Naive thymus-derived CD8-positive, alpha-beta T cell (primary cell): ENCODE measurements at places on chromosomes 4 and X.

GRCh38 chrX:106302304-106302703, 134.2 kb downstream of the PWWP3B start:
- no peak for DNase-seq

GRCh38 chr4:101158134-101158482, 189.2 kb downstream of the PPP3CA start:
- DNase-seq, result no peak

- no peak for DNase-seq
Measured at GRCh38 chr4:20430259-20430941, 178.7 kb downstream of the SLIT2 start.

DNA sequence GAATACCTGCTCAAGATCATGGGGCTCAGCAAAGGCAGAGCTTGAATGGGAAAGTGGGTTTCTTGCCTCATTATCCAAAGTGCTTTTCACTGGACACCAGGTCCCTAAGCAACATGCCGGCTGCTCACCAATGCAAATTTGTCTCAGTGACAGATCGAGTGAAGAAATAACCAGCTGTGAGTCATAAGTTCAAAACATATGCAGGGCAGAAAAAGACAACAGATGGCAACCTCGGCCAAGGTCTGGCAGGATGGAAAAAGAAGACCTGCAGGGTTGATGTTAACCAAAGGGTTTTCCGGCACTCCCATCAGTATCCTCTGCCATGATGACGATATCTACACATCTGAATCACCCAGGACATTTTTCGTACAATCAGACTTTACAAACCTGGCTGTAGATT, 124.1 kb downstream of the AFAP1 start:
- no peak for DNase-seq

- DNase-seq, result no peak
Measured at GRCh38 chr4:174674305-174674840, 152.1 kb upstream of the HPGD start.

- no peak for DNase-seq
Measured at GRCh38 chrX:43469391-43470054, 186.6 kb upstream of the MAOA start.

DNA sequence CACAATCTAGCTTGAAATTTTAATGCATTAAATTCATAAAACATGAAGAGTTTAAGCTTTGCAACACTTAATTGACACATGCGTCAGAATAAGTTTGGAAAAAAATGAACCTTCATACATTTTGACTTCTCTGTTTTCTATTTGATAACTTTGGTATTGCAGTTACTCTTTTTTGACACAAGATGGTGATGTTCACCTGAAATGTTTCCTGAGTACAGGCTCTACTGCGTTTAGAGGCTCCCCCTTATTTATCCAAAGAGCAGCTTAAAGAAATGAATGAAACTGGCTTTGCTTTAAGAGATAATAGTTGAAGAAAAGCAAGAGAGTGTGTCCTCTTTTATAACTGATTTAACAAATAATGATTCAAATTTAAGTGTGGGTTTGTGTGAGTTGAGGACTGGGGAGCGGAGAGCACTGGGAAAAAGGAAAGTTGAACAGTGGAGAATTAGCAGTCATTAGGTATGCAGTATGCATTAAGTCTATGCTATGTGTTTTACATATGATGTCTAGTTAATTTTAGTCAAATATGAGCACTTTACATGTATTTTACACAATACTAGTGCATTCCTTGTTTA, 180.6 kb upstream of the NUDT6 start:
- DNase-seq, result no peak

- DNase-seq, result no peak
Measured at GRCh38 chr4:69518538-69519198, 23.0 kb upstream of the UGT2B4 start.

DNA sequence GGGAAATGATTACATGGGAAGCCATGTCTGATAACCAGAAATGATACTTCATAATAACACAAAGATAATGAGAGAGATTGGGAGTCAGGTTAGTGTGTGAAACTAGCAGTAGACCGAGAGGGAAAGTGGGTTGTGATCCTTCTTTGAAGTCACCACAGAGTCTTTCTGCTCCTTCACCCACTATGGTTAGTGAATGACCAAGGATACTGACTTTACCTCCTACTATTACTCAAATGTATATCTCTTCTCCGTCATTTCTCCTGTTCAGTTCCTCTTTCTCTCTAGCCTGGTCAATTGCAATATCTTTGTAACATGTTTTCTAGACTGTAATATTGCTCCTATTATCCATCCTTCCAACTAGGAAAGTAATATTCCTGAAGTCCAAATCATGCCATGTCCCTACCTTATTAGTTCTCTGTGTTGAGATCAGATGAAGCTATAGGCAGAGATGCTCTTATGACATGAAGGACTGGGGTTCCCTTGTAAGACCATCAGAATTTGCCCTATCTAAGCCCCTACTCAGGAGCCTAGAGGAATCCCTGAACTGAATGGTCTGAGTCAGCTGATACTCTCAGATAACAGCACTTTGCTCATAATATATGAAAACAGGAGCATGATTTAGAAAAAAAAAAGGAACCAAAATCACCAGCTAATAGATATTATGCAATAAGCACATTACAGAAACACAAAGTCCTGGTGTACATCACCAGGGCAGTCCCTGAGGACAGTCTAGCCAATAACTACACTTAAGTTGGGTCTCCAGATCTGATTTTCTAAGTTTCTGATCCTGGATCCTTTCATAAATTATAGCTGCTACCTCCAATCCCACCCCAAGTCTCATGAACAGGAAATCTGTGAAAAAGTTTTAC, 81.2 kb downstream of the SHROOM3 start:
- DNase-seq, result no peak

GRCh38 chr4:153075836-153076518, 128.3 kb upstream of the TRIM2 start:
- no peak for DNase-seq

DNA sequence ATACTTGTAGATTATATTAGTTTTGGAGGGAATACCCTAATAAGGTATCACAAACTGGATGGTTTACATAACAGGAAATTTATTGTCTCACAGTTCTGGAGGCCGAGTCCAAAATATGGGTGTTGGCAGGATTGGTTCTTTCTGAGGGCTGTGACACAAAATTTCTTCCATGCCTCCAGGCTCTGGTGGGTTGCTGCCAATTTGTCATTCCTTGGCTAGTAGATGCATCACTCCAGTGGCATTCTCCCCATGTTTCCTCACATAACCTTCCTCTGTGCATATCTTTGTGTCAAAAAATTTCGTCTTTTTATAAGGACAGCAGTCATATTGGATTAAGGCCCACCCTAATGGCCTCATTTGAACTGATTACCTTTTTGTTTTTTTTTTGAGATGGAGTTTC, 49.3 kb downstream of the APELA start:
- no peak for DNase-seq

DNA sequence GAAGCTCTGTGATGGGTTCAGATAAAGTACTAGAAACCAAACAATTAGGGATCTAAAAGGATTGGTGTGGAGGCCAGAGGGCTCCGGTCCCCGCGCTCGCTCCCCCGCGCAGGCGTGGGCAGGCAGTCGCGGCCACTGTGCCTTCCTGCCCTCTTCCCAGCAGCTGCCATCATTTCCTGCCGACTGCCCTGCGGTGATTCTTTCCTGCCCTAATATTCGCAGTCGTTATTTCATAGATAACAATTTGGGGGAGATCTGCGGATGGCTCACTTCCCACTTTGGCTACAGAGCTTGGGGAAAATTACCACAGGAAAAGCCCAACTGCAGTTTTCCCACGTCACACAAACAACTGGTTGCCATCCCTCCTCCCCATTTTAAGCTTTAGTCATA, 2.2 kb downstream of the GRIA2 start:
- DNase-seq, result no peak

- DNase-seq, result no peak
Measured at GRCh38 chr4:138439143-138439581, 197.0 kb upstream of the SLC7A11 start.
